Endodermal cell (in vitro differentiated cells): ENCODE measurements at places on chromosomes 11 and 22. TPM values are rescaled to one million over a fixed set of nuclear protein-coding genes. Genes with fewer than 3 reads are reported as not detected.

DNA sequence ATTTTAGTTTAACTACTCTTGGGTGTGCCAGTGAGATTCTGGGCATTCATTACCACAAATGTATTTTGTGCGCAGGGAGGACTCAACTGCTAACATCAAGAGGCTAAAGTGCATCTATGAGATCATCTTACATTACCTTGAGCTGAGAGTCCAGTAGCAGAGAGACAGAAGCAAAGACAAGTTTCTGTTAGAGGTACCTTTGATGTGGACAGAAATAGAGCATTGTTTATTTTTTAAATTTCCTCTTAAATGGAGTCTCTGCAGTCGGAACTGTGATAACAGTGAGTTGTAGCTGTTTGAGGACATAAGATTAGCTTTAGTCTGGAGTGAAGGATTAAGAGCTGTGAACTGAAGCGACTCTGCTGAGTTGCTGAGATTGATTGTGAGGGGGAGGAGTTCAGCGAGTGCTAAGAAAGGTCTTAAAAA lies 297.0 kb downstream of the CADM1 start:
- DNase-seq = no peak
- no peaks in the 10 kb centered on the region for H3K27me3 ChIP-seq
- peaks cover 7% of the 10 kb centered on the region for H3K36me3 ChIP-seq
- peaks cover 7% of the 10 kb centered on the region for H3K4me1 ChIP-seq
- H3K4me3 ChIP-seq = peak overlapping the region; percentile 52

DNA sequence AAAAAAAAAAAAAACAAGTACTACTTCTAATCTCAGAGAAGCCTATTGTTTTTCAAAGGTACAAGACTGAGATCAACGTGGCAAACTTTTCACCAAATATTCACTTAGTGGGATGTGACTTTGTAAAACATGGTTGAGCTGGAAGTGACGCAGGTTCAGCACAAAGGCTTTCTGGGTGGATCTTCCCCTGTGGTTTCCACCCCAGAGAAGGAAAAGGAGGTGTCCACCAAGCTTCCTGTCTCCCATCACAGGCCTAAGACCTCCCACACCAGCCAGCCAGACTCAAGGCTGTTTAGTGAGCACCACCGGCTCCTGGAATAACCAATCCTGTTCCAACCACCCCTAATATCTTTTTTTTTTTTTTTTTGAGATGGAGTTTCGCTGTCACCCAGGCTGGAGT lies 5.7 kb downstream of the TMEM184B start:
- no peak overlapping the region for H3K27ac ChIP-seq
- H3K4me3 ChIP-seq = no peak overlapping the region
- H3K27me3 ChIP-seq = no peaks in the 10 kb centered on the region
- no peak for DNase-seq
- H3K4me1 ChIP-seq = peaks cover 3% of the 10 kb centered on the region
- peaks cover 22% of the 10 kb centered on the region for H3K36me3 ChIP-seq

GRCh38 chr22:38298312-38299005 lies 18.8 kb downstream of the CSNK1E start:
- no peaks in the 10 kb centered on the region for H3K4me1 ChIP-seq
- no peaks in the 10 kb centered on the region for H3K27me3 ChIP-seq
- no peak overlapping the region for H3K4me3 ChIP-seq
- DNase-seq = peak; percentile 88
- H3K36me3 ChIP-seq = peaks cover 94% of the 10 kb centered on the region
- H3K27ac ChIP-seq = no peak overlapping the region

DNA sequence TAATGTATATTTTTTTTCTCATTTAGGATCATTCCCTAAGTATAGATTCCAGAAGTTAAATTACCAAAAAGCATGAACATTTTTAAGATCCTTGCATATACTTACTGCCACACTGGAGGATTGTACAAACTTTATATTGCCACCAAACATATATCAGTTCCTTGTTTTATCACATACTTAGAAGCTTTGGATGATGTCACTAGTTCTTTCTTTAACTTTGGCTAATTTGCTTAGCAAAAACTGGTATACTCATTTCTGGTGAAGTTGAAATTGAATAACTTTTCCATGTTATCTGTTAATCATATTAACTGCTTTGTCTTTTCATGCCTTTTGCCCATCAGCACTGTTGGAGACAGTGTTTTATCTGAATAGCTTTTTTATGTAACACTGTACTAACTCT lies 31.6 kb upstream of the PRDM10 start:
- no peaks in the 10 kb centered on the region for H3K4me1 ChIP-seq
- DNase-seq = no peak
- no peak overlapping the region for H3K4me3 ChIP-seq
- H3K36me3 ChIP-seq = no peaks in the 10 kb centered on the region
- H3K27me3 ChIP-seq = no peaks in the 10 kb centered on the region

- no peak for DNase-seq
- H3K4me1 ChIP-seq = no peaks in the 10 kb centered on the region
- H3K36me3 ChIP-seq = no peaks in the 10 kb centered on the region
- no peak overlapping the region for H3K4me3 ChIP-seq
- no peak overlapping the region for H3K27ac ChIP-seq
- no peaks in the 10 kb centered on the region for H3K27me3 ChIP-seq
These were observed 69.7 kb downstream of the FANCF start for GRCh38 chr11:22555881-22556280.

The CARD18 gene
- not detected in 2 replicates for total RNA-seq

The SMTNL1 gene
- total RNA-seq = 0.22 and 0.36 TPM in 2 replicates

The GNG3 gene
- total RNA-seq = 1.7 and 2.6 TPM in 2 replicates
